Mammary epithelial cell (primary cell): ENCODE measurements at places on chromosomes 13 and 19.
A peak's percentile ranks its signal among the peaks of the same experiment; 100 is the strongest.

DNA sequence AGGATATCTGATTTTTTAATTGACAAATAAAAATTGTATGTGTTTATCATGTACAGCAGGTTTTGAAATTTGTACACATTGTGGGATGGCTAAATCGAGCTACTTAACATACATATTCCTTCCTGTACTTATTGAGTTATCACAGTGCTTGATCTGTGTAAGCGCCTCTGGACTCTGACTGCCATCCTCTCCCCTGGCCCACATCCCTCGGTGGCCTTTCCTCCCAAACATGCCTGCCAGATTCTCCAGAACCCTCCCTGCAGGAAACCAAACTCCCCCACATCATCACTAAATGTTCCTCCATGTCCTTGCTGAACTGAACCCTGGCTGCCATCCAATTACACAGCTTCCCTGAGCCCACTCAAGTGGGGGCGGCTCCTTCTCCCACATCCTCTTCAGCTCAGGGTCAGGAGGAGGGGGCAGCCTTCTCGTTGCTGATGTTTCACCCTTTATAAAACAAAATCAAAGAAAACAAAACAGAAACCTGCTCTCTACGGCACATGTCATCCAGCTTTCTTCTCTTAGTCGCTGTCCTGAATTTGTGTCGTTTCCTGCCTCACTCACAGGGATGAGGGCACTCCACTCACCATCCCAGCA is 97.1 kb upstream of the SPATA13 start:
- no peak for DNase-seq

GRCh38 chr13:27830010-27830409 is 37.7 kb downstream of the GSX1 start:
- no peak for DNase-seq

- DNase-seq: no peak
Observed at GRCh38 chr19:33610588-33610987, 11.2 kb upstream of the CHST8 start.

DNA sequence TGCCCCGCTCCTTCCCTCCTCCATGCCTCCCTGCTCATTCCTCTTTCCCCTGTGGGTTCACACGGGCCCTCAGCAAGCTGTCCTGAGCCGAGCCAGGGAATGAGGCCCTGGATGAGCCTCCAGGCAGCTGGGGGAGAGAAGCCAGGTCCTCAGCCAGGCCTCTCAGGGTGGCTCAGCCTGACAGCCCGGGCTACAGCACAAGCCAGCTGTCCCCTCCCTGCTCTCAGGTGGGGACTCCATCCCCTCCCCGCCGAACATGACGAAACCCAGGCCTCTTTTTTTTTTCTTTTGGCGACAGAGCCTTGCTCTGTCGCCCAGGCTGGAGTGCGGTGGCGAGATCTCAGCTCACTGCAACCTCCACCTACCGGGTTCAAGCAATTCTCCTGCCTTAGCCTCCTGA is 40.0 kb upstream of the MATK start:
- DNase-seq: no peak

DNA sequence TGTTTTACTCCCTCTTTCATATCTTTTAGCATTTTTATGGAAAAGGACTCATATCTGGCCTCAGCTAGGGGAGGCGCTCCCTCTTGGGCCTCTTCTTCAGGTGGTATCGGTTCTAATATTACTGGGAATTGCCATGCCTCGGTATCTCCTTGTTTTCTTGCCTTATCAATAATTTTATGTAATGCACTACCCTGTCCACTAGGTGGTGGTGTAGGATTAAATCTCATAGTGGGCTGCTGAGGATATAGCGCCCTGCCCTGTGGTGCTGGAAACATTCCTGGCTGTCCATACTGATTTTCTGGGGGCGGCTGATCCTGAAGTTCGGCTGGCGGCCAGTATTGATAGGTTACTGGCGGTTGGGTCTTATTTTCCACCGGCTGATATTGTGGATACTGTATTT is 35.8 kb downstream of the ZNF420 start:
- DNase-seq: no peak

DNA sequence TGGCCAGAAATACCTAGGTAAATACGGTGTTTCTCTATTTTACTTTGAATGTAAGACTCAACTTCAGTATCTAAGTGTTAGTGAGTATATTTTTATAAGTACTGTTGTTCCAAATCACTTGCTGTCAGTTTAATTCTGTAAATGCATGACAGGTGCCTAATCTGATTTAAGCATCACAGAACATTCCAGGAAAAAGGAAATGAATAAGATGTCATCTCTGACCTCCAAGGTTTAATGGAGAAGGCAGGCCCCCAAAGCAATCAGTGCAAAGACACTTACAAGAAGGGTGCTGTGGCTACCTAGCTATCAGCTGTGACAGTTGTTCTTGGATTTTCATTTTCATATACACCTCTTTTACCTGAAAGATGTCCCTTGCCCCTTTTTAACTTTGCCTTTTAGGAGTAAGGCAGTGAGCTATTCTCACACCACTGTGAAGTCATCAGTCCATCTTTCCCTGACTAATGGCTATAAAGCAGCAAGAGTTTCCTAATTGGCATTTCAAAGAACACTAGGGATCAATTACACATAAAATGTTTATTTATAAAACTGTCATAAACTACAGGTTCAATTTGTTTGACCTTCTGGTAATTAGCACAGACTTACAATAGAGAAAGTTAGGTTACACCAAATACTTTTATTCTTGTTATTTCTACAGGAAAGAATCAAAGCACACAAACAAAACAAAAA is 427.6 kb downstream of the SPRY2 start:
- DNase-seq: no peak

DNA sequence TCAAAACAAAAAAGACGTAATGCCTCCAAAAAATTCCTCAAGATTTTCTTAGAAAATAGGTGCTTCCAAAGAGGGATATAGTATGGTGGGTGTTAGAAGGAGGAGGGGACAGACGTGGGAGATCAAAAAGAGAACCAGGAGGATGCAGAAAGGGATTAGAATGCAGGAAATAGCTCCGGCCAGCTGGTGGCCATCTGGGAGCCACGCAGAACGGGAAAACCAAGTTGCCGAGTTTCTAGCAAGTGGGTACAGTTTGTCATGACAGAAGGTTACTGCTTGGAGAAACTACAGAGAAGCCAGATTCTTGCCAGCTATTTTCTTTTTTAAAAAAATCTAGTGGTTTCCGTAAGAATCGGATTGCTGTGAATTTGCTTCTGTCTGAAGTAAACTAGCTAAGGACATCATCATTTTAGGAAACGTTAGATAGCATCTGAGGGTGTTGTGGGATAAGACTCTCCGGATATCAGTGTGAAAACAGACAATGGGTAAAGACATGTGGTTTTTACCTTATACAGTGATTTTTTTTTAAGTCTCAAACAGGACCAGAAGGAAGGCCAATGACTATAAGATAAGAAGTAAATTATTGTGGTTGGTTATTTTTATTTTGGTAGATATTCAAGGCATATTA is 104.9 kb downstream of the HSPH1 start:
- no peak for DNase-seq

DNA sequence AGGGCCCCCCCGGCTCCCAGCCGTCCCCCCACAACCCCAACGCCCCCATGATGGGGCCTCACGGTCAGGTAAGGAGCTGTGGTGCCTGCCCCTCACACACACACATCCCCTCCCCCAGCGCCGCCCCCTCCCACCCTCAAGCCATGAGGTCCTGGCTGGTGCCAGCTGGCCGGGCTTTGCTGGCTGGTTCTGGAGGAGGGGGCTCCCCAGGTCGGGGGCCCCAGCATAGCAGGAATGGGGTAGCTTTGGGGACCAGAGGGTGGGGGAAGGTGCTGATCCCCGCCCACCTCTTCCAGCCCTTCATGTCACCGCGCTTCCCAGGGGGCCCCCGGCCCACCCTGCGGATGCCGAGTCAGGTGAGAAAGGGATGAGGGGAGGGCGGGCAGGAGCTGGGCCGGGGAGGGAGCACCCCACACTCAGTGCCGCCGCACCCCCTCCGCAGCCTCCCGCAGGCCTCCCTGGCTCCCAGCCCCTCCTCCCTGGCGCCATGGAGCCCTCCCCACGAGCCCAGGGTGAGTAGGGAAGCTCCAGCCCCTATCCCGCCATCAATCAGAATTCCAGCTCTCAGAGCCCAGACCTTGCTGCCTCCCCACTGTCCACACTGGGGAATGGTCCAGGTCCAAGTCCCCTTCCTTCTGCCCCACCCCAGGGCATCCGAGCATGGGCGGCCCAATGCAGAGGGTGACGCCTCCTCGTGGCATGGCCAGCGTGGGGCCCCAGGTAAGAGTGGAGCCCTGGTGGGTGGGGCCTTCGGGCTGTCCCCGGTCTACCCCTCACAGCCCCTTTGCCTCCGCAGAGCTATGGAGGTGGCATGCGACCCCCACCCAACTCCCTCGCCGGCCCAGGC is 6.4 kb downstream of the ISYNA1 start:
- no peak for DNase-seq

DNA sequence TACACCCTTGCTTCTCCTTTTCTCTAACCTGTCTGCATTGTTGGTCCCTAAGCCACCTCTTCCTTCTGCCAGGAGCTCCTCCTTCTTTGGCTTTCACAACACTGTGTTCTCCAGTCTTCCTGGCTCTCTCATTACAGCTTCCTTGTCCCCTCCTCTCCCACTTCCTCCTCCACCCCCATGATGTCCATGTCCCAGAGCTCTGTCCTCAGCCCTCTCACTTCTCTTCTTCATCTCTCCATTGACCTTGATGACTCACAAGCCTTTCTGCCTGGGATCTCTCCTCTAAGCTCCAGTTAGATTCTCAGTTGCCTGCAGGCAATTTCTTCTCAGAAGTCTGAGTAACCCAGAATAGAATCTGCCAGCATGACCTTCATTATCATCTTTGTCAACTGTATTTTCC is 100.3 kb upstream of the WASF3 start:
- peak; percentile 32 for DNase-seq

DNA sequence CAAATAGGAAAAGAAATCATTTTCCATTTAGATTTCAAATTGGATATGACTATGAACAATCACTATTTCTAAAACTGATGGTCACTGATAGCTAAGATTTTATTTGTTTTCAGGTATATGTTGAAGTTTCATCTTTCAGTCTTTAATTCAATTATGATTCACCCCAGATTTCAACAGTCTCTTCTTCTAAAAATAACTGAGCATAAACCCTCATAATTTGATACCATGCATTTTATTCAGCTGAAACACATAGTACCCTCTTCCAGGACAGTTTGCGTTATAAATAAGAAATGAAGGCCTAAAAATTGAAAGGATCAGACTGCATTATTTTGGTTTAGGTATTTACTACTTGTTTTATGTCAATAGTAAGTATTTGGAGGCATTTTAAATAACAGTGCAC is 428.5 kb upstream of the NBEA start:
- DNase-seq: no peak

- DNase-seq: peak; percentile 40
Observed at GRCh38 chr19:45558399-45558878, 26.2 kb downstream of the OPA3 start.

DNA sequence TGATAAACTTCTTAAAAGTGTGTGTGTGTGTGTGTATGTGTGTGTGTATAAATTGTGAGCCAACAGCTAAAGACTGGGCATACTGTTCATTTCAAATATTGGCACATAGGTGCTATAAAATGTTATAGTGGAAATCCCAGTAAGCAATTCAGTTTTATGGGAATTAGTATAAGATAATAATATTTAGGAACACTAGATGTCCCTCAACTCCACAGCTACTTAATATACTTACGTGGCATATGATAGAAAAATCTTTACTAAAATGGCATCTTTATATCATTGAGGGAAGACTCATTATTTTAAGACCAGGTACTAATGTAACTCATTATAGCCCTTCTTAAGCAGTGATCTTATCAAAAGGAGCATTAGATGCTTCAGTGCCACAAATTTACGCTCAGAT is 266.2 kb downstream of the MAB21L1 start:
- no peak for DNase-seq

- no peak for DNase-seq
Observed at GRCh38 chr19:3631053-3631861, 4.7 kb upstream of the CACTIN start.

DNA sequence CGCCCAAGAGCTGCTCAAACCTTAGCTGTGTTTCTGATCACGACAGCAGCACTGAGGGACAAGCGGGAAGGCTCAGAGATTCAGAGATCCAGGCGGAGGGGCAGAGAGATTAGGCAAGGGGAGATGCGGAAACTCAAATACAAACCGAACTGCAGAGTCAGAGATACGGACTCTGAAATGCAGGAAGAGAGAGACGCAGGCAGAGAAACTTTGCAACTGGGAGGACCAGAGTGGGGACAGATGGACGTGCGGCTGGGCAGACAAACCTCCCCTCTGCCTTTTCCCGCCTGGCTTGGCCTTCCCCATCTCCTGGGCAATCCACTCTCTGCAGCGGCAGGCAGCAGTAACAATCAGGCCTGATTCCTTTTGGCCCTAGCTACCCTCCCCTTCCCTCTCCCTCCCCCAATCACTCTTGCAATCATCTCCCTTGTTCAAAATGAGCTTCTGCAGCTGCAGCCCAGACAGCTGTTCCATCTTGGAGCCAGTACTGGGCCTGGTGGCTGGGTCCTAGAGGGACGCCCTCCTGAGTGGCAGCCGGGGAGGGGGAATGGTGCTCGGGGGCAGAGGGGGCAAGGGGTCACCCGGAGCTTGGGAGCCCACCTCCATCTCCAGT is 29.7 kb downstream of the OLFM2 start:
- no peak for DNase-seq

GRCh38 chr13:98672947-98673613 is 79.4 kb downstream of the SLC15A1 start:
- DNase-seq: peak; percentile 48

GRCh38 chr13:97076898-97077297 is 82.6 kb upstream of the OXGR1 start:
- DNase-seq: no peak

GRCh38 chr19:33828266-33829075 is 31.8 kb downstream of the KCTD15 start:
- DNase-seq: no peak

- no peak for DNase-seq
Observed at GRCh38 chr13:24982333-24982999, 113.5 kb upstream of the PABPC3 start.

DNA sequence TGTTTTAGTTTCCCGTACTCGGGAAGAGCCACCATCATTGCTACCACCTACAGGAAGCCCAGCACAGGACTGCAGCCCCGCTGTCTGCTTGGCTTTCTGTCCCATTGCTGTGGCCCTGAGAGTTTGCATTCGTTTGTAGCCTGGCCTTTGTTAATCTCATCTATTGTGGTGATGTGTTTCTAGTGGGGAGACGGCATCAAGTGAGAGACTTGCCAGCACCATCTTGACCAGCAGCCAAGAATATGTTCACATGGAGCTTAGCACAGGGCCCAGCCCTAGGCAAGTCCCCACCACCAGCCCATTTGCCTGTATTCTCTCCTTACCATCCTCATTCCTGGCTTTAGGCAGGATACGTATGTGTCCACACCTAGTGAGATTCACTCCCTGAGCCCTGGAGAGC is 17.3 kb upstream of the OVOL3 start:
- DNase-seq: no peak

GRCh38 chr19:57829316-57829715 is 783 bp upstream of the ZNF587B start:
- no peak for DNase-seq

GRCh38 chr19:56091751-56092546 is 29.1 kb downstream of the ZNF787 start:
- peak; percentile 89 for DNase-seq

GRCh38 chr19:48477698-48478338 is 8.6 kb downstream of the CYTH2 start:
- no peak for DNase-seq

GRCh38 chr19:14433554-14434501 is 722 bp downstream of the PKN1 start:
- no peak for DNase-seq
